NCI-H1092 treated with DMSO at 0.1 percent for 48 hours (cell line): ENCODE measurements at places on chromosomes 7 and 10.

DNA sequence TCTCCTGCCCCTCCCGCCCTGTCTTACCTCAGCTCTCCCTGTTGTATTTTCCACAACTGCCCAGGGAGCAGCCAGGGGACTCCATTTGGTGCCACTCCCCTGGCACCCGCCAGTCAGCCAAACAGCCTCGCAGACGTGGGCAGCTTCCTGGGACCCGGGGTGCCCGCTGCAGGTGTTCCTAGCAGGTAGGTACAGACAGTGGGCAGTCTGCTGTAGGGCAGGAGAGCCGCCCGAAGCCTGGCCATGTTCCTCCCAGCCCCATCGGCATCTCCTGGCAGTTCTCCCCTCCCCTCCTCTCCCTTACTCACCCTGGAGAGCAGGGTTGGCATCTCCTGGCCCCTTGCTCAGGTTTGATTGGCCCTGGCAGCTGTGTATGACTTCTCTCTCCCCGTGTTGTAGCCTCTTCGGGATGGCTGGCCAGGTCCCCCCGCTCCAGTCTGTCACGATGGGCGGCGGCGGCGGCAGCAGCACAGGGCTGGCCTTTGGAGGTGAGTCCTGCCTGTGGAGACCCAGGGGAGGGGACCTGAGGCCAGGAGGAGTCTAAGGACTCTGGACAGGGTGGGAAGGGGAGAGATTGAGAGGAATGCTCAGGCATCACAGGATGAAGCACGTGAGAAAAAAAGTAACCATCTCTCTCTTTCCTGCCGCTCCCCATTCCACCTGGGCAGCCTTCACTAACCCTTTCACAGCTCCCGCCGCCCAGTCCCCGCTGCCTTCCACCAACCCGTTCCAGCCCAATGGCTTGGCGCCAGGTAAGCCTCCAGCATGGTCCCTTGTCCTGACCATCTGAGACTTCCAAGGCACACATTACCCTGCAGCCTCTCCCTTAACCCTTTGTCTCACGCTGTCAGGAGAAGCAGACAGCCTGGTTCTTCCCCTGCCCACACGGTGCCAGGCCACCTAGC lies 11.3 kb downstream of the SAP25 start:
- DNase-seq: no peak

GRCh38 chr7:123624527-123625183 lies 23.0 kb downstream of the ASB15 start:
- no peak for DNase-seq

- no peak for DNase-seq
These were observed 198.9 kb downstream of the TCF7L2 start for GRCh38 chr10:113148901-113149300.

GRCh38 chr10:131452926-131453720 lies 141.6 kb upstream of the TCERG1L start:
- DNase-seq: no peak

DNA sequence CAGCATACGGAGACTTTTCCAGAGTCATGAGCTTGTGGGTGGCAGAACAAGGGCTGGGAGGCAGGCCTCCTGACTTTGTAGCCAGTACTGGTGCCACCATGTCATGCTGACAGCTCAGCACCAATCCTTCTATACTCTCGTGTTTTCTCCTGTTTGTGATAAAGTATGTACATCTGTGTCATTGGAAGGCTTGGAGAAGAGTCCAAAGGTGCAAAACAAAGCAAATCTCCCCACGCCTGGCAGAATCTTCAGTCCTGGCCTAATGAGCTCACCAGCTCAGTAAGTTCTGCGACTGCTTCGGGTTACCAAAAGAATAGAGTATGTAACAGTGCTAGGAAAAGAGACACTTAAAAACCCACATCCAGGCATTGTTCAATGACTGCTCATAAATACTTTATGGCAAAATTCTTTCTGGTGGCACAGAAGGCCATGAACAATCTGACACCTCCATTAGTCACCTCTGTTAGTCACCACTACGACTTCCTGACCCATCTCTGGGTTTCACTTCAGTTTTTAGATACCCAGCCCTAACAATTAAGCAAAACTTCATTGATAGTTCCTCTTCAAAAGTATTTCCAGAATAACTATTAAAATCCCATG lies 24.5 kb downstream of the STEAP1 start:
- no peak for DNase-seq

- no peak for DNase-seq
These were observed 38.8 kb upstream of the CDK6 start for GRCh38 chr7:92875173-92875572.

GRCh38 chr7:23938937-23939552 lies 229.0 kb downstream of the STK31 start:
- DNase-seq: peak; percentile 32
